Erythroblast (primary cell): ENCODE measurements at places on chromosomes 4 and X.

DNA sequence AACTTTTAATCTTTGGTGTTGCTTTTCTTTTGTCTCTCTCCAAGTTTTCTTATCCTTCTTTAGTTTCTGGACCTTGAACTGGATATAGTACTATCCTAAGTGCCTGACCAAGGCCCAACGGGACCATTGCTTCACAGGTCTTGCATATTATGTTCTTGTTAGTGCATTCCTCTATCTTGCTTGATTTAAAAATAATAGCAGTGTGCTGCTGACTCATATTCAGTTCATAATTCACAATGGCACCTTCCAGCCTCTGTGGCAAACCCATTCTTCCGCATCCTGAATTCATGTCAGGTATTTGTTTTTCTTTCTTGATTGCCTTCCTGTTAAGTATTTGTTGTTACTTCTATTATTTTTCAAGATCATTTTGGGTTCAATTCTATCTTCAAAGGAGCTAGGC is 197.1 kb upstream of the GIMD1 start:
- no peak for DNase-seq

DNA sequence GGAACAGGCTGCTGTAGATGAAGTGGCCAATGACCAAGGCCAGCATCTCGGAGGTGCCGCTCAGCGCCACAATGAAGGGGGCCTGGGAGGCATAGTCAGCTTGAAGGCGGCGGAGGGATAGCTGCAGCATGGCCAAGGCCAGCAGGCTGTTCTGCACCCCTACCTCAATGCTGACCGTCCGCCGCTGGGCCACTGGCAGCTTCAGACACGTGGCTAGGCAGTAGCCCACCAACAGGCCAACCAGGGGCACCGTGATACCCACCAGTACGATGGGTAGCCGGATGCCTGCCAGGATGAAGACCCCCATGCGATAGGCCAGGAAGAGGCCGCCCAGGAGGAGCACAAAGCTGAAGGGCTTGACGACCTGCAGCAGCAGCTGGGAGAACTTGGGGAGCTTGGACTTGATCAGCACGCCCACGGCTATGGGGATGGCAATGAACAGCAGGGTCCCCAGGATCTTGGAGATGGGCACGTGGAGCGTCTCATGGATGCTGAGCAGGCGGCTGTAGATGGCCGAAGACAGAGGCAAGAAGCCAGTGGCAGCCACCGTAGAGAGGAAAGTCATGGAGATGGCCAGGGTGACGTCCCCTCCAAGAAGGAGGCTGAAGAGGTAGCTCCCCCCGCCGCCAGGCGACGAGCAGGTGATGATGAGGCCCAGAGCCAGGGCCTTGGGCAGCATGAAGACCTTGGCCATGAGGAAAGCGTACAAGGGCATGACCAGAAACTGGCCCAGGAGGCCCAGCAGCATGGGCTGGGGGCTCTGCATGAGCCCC is 1.3 kb upstream of the UBL4A start:
- DNase-seq: no peak

GRCh38 chrX:39595977-39596376 is 501.8 kb downstream of the BCOR start:
- no peak for DNase-seq

GRCh38 chr4:105058177-105058812 is 88.4 kb upstream of the TET2 start:
- DNase-seq: no peak

- DNase-seq: peak; percentile 17
These were observed 43.7 kb downstream of the SMAD1 start for GRCh38 chr4:145525291-145525740.

DNA sequence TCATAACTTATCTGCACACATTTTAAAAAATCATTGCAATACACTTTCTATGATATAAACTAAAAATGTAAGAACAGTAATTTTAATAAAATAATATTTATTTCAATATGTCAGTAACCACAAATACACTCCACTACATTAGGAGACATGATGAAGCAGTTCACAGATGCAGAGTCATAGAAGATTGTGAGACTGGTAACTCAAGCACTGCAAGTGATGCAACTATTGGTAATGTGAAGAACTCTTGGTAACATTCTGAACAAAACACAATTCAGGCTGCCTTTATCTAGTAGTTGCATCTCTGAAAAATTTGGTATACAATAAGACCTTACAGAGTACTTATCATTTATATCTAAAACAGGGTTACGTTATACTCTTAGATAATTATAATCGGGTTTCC is 52.6 kb upstream of the LRAT start:
- peak; percentile 27 for DNase-seq

DNA sequence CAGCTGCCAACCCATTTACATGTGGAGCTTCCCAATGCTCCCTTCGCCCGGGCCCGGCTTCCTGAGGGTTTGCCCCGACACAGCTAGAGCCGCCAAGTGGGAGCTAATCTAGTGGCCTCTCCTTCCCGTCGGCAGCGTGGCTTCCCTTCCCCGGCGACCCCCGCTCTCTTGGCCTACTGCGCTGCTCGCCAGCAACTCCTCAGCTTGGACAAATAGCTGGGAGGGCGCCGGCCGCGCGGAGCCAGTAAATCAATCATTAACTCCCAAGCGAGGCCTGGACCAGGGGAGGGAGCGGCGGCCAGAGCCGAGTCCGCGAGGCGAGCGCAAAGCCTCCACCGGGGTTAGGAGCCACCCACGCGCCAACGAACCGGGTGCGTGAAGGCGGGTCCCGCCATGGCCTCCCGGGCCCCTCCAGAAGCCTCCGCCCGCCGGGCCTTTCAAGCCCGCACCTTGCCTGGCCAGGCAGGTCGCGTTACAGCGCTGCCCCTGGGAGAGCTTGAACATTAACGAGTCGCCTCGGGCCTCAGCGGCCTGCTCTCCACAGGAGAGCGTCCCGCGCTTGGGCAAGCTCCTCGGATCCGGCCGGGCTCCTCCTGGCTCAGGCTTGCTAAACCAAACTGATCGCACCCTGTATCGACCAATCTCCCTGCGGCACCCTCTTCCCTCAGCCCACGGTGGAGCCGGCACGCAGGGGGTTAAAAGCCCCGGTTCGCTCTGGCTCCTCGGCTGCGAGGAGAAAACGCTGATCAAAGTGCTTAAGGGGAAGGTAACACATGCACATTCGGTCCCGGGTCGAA is 10.6 kb upstream of the BCOR start:
- DNase-seq: peak; percentile 58

DNA sequence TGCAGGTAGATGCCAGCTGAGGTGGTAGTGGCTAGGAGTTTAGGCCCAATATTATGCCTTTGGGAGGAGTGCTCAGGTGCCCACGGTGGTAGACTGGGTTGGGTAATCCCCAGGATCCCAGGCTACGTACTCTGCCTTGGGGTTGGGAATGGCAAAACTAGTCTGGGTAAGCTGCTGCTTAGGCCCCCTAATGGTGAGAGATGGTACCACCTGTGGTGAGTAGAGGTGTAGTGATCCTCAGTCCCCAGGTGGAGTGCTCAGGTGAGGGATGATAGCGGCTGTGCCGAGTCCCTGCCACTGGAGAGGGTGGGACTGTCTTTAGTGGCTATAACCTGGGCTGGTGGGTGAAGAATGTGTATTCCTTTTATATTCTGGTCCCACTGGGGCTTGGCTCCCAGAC is 75.2 kb downstream of the IL1RAPL2 start:
- no peak for DNase-seq

- DNase-seq: no peak
These were observed 361.4 kb downstream of the FAT4 start for GRCh38 chr4:125676156-125676555.

GRCh38 chr4:38785041-38785790 is 2.4 kb upstream of the TLR10 start:
- DNase-seq: no peak

- DNase-seq: no peak
These were observed 1910.0 kb upstream of the TENM3 start for GRCh38 chr4:180333162-180333561.

- DNase-seq: no peak
These were observed 355.2 kb upstream of the FAM241A start for GRCh38 chr4:111789901-111790640.

GRCh38 chr4:165630671-165631070 is 242.4 kb upstream of the TLL1 start:
- no peak for DNase-seq

DNA sequence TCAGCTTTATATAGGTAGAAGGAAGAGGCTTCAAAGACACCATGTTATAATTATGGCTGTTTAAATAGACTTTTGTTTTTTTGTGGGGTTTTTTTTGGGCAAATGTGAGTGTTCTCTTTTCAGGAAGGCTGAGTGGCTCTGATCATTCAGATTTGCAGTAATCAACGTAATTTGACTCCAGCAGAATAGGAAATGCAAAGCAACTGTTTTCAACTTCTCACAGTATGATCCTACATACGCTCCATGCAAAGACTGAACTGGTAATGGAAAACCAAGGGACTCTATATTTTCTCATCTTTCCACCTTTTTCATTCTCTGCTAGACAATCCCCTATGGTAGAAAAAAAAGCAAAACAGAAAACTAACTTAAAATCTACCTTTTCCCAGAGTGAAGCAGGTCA is 10.8 kb downstream of the ADH1B start:
- DNase-seq: no peak

DNA sequence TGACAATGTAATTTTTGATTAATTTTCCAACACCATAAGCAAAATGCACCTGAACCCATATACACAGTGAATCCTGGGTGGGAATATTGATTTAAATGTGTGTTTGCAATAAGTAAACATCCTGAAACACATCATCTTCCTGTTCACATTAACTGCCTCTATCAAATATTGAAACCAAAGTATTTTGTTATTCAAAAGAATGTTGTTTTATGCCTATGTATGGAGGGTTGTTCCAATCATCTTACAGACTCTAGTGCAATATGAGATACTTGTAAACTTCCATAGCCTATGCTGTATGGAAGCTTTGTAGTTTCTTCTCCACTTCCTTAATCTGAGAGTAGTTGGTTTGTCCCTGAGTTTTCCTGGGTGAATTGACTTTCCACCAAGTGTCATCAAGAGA is 105.4 kb upstream of the SLC7A11 start:
- no peak for DNase-seq

GRCh38 chr4:44210750-44211149 is 237.9 kb downstream of the KCTD8 start:
- DNase-seq: no peak

DNA sequence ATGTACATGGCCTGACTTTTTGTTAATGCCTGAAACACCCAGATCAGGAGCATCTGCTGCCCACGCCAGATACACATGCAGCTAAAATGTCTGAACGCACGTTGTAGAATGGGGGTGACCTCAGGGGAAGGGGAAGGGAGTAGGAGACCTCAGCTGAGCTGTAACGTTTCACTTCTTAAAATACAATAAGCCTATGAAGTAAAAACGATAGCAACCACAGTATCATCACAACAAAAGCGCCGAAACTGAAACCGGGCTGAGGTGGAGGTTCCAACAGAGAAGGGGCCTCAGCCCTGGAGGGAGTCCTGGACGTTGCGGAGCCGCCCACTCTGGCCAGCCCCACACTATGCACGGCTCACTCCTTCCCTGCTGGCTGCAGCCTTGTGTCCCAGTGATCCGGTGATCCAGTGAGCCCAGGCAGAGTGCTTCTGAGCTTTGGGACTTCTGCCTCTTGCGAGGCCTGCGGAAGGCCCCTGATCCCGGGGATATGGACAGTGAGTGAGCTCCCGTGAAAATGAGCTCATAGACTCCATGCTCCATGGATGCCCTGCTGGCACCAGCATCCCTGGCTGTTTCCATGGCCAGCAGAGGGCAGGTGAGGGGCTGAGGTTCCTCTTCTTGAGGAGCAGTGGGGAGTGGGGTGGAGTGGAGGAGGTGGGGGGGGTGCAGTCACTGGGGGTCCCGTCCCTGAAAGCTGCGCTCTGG is 52.0 kb downstream of the HMX1 start:
- no peak for DNase-seq

DNA sequence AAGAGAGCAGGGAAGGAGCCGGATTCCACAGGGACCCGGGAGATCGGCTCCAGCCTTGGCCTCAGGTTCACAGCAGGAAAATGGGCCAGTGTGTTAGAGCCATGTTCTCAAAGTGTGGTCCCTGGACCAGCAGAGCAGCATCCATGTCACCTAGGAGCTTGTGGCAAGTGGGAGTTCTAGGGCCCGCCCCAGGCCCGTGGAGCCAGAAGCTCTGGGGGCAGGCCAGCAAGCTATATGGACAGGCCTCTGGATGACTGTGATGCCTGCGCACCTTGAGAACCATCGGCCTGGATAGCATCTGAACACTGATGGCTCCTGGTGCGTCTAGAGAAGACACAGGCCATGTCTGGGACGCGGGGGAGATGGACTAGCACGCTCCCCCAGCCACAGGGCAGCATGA is 33.7 kb downstream of the SH3TC1 start:
- DNase-seq: no peak

GRCh38 chrX:48025561-48025960 is 18.8 kb downstream of the SPACA5 start:
- DNase-seq: peak; percentile 63

GRCh38 chr4:166996216-166996615 is 238.1 kb downstream of the SPOCK3 start:
- no peak for DNase-seq

DNA sequence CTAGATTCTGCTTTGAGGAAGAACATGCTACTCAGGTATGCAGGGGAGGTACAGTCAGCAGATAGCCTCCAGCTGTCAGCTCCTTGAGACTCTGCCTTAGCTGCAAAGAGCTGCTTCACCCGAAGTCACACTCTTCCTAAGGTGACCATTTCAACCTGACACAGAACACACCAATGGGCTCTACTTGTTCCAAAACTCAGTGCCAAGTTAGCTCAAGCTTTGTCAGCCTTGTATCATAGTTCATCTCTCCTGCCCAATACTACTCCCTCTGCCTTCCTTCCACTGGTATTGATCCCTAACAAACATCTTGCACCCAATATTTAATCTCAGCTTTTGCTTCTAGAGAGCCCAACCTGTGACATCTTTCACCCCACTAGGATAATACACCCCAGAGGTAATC is 7.8 kb upstream of the SMARCA1 start:
- DNase-seq: no peak
